ENCODE measurements at places on chromosomes 16 and 17. TPM values are rescaled to one million over a fixed set of nuclear protein-coding genes. Genes with fewer than 3 reads are reported as not detected.

- no peak for ATAC-seq
These were observed 628.3 kb upstream of the CDH8 start for GRCh38 chr16:62664566-62664965.

DNA sequence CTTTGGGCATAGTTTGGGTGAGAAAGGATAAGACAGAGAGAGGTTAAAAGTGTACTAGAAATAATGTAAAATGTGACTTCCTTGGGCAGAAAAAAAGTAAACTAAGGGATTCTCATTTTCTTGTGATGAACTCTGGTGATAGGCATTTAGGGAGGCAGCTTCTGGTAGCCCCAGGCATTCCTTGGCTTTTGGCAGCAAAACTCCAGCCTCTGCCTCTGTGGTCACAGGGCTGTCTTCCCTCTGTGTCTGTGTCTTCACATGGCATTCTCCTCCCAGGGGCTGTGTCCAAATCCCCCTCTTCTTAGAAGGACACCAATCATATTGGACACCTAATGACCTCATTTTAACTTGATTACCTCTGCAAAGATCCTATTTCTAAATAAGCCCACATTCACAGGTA, 54.7 kb downstream of the HS3ST3B1 start:
- no peak for ATAC-seq

The CPD gene
- total RNA-seq: 25.9 TPM

DNA sequence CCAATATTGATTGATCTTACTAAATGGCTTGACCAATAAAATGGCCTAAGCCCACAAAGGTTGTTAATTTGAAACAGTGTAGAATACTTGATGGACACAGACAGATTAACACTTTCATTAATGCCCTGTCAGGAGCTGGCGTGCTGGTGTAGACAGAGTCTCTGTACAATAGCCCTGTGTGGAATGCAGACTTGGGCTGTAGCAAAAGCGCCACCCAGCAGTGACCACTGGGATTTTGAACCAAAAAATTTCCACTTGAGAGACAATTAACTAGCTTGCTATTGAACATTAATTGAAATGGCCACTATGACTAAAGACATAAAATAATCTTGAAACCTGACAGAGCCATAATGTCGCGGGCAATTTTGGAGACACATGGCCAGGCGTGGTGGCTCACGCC, 19.7 kb upstream of the GUCY2D start:
- no peak for ATAC-seq

DNA sequence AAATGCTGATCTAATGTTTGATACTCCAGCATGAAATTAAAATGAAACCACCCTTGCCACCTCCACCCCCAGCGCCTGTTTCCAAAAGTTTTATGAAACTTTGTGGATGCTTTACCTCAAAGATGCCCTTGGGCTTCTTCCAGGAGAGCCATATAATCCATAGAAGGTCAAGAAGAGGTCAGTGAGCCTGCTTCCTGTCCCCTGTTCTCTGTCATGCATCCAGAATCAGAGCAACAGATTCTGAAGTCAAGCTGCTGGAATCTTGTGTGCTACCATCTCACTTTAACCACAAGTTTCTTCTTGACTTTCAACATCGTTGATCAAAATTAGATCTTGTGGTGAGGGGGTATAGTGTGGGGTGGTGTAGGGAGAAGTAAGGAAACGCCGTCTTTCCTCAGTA, 8.6 kb downstream of the GOSR2 start:
- ATAC-seq: no peak

- ATAC-seq: no peak
These were observed 35.6 kb downstream of the ANKRD40 start for GRCh38 chr17:50672071-50672470.

- no peak for ATAC-seq
These were observed 2.3 kb downstream of the IL21R start for GRCh38 chr16:27404163-27404823.

The CD19 gene
- total RNA-seq: 2.1 TPM

DNA sequence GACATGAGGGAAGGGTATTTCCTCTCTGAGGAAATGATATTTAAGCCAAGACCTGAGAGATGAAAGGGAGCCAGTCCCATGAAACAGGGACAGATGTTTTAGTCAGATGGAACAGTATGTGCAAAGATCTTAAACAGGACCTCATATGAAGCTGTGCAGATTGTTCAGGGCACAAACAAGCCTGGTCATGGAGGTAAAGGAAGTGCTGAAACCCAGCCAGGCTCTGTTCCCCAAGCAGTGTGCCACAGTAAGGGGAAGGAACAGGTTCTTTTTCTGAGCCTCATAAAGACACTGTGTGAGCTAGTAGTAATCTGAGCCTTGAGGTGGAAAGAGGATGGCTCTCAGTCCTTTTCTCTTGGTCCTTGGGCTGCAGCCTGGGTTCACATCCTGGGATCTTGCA, 159.9 kb downstream of the ANKFN1 start:
- no peak for ATAC-seq

The MYH8 gene
- total RNA-seq: not detected

DNA sequence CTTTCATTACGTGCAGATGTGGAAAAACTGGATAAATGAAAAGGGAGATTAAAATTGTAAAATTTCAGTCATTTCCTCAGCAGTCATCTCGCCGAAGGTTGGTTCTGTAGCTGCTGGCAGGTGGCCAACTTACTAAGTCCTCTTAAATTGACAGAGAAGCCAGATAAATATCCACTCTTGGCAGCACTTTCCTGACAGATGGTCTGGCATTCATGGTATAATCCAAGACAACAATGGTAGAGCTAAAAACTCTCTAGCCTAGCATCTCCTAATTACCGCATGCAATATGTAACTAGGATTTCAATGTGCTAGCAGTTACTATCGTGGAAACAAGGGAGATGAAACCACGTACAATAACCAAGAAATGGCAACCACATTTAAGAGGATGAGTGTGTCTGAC, 306.3 kb downstream of the CNTNAP4 start:
- ATAC-seq: no peak
